Hematopoietic multipotent progenitor cell (in vitro differentiated cells): ENCODE measurements at places on chromosomes 11 and 22. TPM values are rescaled to one million over a fixed set of nuclear protein-coding genes. Genes with fewer than 3 reads are reported as not detected.

GRCh38 chr11:100719809-100720221 lies 32.7 kb downstream of the ARHGAP42 start:
- DNase-seq, result no peak

- DNase-seq, result no peak
These were observed 25.8 kb upstream of the C11orf96 start for GRCh38 chr11:43916621-43917020.

GRCh38 chr22:29204455-29205183 lies 1.1 kb upstream of the EMID1 start:
- DNase-seq, result no peak

- peak; percentile 70 for DNase-seq
These were observed 7.8 kb upstream of the LRRC32 start for GRCh38 chr11:76678321-76678720.

- no peak for DNase-seq
These were observed 123.4 kb upstream of the ARHGAP42 start for GRCh38 chr11:100563541-100564280.

DNA sequence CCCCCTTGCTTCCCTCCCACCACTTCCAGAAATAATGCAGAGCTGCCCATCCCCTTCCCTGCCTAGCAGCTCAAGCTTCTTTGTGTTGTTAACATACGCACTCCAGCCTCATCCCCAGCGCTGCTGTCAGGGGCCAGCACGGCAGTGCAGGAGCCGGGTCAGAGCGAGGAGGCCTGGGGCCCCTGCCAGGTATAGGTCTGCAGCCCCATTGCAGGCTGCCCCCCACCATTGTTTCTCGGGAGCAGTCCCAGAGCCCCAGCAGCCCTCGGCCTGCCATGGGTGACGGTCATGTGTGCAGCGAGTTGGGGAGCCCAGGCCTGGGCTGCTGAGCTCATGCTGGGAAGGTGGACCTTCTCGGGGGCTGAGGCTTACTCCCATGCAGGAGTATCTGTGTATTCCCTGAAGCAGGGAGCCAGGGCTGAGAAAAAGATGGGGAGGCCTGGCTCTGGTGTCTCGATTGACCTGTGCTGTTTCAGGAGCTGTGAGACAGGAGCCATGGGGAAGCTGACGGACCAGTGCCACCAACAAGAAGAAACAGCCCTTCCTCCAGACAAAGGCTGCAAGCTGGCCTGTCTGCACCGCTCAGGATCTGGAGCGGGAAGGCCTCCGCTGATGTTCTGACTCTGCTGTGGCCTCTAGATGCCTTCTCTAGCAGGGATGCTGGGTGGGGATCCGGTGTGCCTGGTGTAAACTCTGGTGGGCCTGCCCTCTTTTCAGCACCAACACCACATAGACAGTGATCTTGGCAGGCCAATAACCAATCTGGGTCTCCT lies 220.5 kb upstream of the B3GAT1 start:
- DNase-seq, result no peak

GRCh38 chr11:107567739-107568335 lies 2.3 kb upstream of the ALKBH8 start:
- DNase-seq, result no peak

DNA sequence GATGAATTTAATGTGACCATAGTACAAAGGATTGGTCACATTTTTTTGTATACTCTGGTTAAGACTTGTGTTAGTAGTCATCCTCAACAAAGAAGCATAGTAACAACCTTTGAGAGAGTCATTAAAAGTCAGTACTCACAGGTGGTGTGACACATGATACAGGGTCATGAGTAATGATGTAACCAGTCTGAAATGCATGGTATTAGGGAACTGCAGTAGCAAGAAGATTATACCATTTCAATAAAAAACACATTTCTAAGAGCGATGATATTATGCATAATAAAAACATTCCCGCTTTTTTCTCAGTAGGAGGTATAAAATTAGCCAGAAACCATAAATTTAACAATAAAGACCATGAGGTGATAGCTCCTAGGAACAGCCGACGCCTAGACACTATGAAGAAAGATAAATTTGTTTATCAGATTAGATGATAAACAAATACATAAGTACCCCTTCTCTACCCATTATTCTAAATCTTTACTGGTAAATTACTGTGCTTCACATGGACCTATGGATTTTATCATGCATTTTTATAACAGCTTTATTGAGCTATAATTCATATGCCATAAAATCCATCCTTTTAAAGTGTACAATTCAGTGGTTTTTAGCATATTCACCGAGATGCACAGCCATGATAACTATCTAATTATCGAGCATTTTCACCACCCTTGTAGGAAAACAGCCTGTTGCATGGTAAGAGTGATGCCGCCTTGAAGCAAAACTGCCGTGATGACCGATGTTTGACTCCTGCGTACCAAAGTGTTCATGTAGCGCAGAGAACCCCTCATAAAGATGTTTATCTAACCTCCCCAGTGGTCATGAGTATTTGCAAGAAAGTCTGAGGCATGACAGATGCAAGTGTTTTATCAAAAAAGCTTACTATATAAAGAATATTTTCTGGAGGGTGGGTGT lies 41.8 kb downstream of the TMPRSS5 start:
- DNase-seq, result no peak

DNA sequence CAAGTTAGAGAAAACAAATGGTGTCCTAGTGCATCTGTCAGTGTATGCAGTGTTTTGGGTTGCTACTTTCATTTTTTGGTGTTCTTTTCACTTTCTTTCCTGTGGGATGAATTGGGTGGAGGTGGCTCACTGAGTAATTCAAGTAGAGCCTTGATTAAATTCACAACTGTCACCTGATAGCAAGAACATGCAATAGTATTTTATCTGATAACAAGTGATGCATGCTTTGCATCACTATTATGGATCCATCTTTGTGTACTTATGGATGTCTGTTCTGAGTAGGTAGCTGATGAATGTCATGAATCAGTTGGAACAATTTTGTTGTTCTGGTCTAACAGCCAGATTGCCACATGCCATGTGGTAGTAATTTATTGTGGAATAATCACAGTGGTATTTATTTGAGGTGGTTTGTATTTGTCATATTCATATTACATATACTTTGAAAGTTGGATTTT lies 87.5 kb downstream of the DDX10 start:
- no peak for DNase-seq

DNA sequence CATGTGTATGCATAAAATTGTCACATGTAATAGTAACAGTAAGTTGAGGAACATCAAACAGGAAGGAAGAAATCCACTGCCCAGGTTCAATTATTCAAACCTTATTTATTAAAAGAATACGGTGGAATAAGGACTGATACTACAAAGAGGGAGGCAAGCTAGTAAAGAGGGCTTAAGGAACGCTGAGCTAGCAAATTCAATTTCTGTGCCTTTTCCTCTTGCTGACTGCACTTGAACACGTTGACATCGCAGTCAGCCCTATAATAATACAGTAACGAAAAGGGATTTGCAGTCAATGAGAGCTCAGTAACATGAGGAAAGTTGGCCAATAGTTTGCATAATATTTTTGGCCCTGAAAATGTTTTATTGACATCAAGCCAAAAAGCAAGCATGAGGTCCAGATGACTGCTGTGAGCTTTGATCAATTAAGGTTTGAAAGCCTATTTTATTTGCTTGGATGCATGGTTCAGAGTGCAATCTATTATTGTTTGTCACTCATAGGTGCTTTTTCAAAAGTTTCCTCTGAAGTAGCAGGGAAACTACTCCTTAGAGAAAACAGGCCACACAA lies 861.8 kb downstream of the LRRC4C start:
- DNase-seq, result no peak

GRCh38 chr22:23790819-23791737 lies 4.3 kb downstream of the SMARCB1 start:
- no peak for DNase-seq

DNA sequence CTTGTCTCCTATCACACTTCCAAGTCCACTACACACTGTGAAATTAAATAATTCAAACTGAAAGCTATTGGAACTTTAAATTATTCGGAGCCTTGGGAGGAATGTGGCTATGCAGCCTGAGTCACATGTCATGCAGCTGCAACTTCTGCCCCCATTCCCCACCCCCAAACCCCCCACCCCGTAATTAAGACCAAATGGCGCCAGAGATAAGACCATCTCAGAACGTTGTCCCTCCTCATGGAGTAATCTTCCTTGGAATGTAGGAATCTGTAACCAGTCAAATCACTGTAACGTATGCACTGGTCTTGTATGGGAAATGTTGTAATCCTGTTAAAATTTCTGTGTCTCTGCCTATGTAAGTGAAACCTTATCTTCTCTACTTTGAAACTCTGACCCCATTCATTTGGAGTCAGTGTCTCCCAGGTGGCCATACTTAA lies 37.0 kb downstream of the GAB2 start:
- no peak for DNase-seq

DNA sequence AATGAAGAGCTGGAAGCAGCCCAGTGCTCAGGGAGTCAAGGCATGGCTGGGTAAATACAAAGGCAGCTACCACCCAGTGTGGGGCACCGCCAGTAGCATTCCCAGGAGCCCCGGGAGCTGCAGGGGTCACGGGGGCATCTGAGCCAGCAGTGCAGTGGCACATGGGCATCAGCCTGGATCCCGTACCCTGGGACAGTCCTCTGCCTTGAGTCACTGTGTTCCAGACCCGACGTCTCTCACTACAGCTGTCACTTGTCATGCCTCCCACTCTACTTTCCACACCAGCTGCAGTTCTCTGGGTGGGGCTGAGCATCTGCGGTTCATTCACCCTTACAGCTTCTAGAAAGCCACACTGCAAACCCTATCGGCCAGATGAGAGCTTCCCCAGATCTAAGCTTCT lies 29.6 kb downstream of the DHCR7 start:
- no peak for DNase-seq

DNA sequence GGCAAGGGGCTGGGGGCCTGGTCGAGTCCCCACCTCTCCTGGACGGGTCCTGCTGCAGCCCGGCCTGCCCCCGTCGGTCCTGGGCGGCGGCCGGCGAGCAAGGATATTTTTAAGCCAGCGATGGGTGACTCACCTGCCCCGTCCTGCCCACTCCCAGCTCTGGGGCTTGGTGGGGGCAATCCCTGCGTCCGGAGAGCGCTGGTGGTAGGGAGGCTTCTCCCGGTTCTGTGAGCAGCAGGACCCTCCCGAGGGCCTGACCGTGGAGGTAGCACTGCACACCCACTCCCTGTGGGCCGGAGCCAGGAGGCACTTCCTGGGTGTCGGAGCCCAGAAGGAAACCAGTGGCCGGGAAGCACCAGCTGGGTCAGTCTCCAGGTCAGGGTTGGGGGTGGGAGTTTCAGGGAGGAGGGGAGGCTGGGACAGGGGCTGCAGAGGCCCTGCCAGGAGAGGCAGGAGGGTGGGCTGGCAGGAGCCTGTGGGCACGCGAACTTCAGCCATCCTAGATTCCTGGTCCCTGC lies 467 bp downstream of the EPS8L2 start:
- no peak for DNase-seq

DNA sequence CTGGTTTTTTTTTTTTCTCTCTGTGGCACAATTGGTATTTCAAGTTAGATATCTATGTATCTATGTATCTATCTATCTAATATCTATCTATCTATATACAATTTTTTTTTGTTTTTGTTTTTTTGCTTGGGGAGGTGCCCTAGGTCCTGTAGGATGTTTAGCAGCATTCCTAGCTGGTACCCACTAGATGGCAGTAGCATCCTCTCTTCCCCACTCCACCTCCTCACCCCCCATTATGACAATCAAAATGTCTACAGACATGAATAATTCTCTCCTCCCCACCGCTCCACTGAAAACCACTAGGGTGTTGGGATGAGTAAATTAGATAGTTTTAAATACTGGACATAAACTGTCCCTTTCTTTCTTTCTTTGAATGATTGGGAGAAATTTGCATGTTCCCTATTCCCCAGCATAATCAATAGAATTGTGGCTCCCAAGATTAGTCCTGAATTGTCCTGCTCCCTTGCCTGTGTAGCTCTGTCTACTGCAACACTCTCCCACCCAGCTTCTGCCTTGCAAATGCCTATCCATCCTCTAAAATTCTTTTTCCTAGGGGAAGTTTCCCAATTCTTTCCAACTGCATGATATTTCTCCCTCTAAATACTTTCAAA lies 1152.4 kb downstream of the LRRC4C start:
- DNase-seq, result peak; percentile 45

DNA sequence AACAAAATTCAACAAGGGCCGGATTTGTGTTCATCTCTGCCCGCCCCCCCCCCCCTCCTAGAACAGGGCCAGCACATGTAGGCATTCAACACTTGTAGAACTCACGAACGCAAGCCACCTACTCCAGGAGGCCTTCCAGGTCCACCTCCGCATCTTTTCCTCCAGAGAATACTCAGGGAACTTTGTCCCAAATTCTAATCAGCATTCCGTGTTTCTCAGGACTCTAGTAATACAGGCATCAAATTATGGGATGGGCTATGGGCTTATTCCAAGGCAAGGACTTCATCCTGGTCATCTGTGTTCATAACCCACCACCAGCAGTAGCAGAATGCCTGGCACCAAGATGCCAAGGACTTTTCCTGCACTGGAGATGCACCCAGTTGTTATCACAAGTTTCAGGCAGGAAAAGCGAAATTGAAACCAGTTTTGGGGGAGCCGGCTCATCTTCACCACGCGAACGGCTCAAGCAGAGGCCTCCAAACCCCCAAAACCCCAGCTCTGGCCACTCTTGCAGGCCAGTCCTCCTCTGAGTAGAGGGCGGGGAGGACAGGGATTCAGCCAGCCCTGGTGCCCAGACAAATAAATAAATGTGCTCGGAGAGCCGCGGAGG lies 462 bp downstream of the UBE2L6 start:
- DNase-seq, result no peak

DNA sequence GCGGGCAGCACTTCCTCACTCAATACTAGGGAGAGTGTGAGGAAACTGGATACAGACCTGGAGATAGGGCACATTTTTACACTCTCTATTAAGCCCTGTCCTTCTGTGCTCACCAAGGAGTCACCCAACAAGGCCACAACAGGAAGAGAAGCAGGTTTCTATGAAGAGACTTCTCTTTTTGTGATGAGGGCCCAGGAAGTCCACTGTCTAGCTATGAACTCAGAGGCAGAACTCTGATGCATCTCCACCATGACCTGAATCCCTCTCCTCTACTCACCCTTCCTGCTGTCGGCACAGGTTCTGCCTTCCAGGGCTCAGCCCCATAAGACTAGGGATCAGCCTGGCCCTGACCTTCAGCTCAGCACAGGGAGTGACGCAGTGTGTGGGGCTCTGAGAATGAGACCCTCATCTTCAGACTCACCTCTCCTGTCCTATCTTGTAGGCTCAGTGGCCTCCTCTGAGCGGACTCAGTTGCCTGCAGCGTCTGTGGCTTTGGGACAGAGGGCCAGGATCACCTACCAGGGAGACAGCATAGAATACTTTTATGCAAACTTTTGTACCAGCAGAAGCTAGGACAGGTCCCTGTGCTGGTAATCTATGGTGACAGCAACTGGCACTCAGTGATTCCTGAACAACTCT lies 49.3 kb upstream of the IGLL5 start:
- DNase-seq, result no peak

The TBX1 gene
- not detected for total RNA-seq

The FXYD2 gene
- total RNA-seq, result 0.54 TPM

The C11orf24 gene
- 8.6 TPM for total RNA-seq

The MOGAT2 gene
- under 0.01 TPM for total RNA-seq

The FREY1 gene
- total RNA-seq, result 5.7 TPM
